Calu3 (cell line): ENCODE measurements at places on chromosomes 7 and 10.
A peak's percentile ranks its signal among the peaks of the same experiment; 100 is the strongest.

GRCh38 chr7:142161921-142162320 is 50.4 kb downstream of the MGAM2 start:
- no peak for DNase-seq

GRCh38 chr7:157499835-157500153 is 163.0 kb downstream of the DNAJB6 start:
- no peak for DNase-seq

- peak; percentile 2 for DNase-seq
Measured at GRCh38 chr10:107409522-107409921, 245.0 kb upstream of the SORCS1 start.

DNA sequence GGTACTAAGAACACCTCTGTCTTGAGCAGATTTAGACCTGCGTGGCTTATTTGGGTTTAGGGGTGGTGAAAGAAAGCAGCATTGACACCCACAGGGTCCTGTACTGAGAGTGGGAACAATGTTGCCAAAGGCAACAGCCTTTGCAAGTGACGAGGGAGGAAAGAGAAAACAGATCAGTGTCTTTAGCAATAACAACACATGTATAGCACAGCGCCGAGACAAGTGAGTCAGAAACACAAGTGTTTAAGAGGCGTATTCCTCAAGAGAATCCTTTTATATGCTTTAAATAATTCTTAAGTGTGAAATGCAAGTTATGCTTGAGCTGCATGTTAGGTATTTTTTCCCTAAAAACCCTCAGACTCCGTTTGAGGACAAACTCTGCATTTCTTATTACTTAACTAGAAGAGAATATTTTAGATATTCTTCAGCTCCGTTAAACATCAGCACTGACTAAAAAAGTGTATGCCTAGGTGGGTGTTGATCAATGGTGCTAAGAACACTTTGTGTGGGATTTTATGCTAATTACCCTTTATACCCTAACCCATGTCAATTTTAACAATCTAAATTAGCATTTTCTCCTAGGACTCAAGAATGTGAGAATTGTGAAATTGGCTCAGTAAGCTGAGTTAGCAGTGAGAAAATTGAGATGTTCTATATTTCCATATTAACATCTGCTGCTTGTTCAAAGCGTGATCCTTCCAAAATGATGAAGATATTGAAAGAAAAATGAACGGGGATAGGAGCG is 1095.4 kb upstream of the CELF2 start:
- DNase-seq, result no peak

GRCh38 chr10:8424555-8425211 is 370.2 kb downstream of the GATA3 start:
- DNase-seq, result no peak

DNA sequence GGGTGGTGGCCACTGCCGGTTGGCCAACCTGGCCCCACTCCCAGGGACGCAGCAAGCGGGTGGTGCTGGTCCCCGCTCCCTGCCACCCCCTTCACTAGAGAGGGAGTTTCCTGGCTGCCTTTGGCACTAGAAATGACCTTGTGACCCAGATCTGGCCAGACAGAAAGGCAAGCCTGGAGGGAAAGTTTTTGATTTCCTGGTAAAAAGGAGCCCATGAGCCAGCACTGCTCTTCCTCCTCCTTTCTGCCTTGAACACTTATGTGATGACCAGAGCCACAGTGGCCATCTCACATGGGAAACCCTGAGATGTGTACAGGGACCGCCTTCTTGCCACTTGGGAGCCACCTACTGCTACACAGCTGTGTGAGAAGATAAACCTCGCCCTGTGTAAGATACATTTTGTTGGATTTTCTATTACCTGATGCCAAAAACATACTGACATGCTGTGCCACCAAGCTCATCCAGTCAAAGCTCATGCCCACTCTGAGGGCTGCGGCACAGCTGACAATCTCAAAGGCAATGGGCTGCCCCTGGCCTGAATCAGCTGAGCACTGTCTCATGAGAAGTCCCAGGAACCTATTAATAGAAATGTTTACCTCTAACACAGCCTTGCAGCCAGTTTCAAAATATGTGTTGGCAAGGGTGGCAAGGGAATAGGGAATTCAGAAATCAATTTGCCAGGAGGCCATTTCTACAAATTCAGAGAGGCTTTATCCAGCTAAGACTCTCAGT is 94.0 kb downstream of the CYTH3 start:
- no peak for DNase-seq

- DNase-seq, result no peak
Measured at GRCh38 chr10:88908194-88908593, 28.1 kb downstream of the STAMBPL1 start.

DNA sequence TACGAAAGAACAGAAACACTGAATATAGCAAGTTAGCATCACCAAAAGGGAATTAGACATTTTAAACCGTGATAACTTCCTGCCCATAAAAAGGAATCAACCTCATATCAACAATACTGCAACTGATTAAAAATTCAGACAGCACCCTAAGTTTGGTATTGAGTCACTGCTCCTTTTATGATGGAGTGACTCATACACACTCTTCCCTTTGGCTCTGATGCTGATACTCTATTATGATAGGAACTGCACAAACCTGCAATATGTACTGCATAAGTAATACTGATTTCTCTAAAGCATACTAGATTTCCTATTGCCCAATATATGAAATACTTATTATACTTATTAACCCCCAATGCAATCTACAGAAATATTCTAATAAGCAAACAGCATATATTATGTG is 118.7 kb downstream of the PARD3 start:
- DNase-seq, result no peak

DNA sequence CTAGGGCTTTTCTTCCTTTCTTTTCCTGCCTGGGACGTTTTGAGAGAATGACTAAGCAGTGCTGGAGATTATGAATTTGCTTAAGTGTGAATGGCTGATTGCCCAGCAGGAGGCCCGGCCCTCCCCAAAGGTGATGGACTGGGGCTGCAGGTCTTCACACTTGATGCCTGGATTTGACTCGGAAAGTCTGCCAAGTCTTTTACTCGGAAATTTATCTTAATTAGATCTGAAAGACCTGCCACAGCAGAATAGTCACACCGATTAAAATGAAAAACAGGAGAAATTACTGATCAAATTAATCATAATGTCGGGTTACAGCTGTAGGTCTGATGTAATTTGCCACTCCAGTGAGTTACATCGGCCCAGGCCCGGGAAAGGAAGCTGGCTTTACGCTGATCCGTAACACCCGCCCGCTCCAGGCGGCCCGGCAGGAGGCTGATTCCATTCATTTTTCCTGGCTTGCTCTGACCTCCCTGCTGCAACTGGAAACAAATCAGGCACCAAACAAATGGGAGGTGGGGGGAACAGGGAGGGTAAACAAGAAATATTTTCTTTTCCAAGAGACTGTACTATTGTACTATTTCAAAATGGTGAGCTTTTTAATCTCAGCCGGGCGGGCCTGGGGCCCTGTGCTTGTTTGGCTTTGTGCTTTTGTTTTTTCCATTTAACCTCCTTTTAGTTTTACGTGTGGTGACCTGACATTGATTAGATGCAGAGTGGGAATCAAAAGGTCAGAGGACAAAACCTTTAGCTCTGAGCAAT is 212.4 kb upstream of the YAE1 start:
- peak; percentile 77 for DNase-seq

- DNase-seq, result no peak
Measured at GRCh38 chr7:73483171-73483570, 38.9 kb downstream of the BAZ1B start.

DNA sequence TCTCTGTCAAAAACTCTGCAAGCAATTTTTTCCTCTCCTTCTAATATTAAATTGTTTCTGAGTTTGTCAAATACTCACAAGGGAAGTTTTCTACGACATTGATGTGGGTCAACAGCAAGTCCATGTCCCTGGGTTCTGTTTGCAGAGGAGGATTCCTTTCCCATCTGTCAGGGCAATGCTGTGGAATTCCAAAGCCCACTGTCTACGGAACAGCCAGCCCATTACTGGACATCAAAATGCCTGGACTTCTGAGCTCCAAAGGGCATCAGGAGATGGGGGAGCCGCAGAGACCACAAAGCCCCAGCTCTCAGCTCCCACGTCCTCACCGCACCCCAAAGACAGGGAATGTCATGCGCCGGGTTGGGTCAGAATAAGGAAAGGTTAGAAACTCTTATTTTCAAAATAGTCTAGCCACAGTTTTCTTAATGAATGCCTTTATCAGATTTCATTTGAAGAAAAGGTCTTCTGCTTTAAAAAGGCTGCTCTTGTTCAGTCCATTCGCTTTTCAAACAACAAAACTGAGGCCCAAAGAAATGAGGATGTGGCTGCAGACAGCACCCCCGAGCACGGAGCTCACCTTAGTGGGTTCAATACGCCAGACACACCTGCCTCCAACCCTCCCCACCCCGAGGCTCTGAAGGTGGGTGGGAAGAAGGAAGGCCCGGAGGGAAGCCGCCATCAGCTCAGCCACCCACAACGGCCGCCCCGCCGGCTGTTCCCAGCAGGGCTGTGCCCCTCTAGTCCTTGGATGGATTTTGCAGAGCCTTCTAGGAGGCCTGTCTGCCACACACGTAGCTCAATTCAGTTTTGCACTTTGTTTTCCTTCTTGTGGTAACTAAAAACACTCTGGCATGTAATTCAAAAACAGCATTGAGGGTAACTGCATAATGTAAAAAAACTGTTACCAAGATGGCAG is 44.7 kb downstream of the PTPRN2 start:
- DNase-seq, result no peak

- no peak for DNase-seq
Measured at GRCh38 chr10:21649454-21649872, 115.4 kb downstream of the MLLT10 start.

DNA sequence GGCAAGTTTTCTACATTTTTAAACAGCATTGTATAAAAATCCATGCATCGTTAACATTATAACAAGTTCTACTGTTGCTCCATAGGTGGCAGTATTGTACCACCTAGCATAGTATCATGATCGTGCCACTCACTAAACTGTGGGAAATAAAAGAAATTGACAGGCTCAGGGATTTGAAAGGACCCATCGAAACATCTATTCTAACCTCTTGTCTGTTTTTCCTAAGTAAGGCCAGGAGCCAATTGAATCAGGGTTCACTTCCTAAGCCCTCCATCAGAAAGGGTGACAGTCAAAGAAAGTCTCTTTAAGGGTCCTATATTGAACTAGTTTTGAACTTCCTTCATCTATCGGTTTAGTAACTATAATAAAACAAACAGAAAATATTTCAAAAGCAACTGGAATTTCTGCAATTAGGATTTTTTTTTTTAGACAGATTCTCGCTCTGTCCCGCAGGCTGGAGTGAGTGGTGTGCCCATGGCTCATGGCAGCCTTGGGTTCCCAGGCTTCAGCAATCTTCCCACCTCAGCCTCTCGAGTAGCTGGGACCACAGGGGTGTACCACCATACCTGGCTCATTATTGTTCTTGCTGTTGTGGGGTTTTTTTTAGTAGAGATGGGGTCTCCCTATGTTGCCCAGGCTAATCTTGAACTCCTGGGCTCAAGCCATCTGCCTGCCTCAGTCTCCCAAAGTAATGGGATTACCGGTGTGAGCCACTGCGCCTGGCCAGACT is 9.4 kb downstream of the HACD1 start:
- peak; percentile 14 for DNase-seq

GRCh38 chr7:143906151-143906550 is 4.2 kb upstream of the TCAF1 start:
- DNase-seq, result no peak

DNA sequence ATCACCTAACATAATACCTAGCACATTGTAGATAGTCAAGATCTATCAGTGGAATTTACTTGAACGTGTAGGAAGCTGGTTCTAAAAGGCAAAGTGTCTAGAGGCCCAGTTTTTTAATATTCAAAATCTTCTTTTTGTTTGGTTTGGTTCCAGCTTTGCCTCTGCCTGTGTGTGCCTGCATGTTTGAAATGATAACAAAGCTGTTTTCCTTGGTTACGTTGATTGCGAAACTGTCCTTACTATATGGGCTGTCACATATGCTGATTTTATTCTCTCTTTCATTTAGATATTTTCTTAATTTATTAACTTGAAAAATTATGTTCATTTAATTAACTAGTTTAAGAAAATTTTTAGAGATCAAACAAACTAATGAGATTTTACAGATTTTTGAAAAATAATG is 237.3 kb downstream of the SEMA3A start:
- no peak for DNase-seq

DNA sequence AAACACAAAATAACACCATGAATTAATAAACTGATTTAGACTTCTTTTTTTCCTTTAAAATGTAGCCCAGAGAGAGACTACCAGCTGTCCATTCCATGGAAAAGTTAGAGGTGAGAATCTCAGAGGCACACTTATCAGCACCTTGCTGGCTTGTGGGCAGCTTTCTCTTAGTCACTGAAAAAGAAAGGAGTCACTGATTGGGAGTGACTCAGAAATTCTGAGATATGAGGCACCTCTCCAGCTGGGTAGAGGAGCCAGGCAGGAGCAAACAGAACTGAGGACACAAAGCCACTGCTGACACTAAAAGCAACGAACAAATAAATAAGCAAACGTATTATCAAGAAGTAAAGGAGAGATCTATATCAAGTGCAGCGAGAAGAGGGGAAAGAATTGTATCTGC is 310.6 kb downstream of the PARD3 start:
- DNase-seq, result peak; percentile 44

DNA sequence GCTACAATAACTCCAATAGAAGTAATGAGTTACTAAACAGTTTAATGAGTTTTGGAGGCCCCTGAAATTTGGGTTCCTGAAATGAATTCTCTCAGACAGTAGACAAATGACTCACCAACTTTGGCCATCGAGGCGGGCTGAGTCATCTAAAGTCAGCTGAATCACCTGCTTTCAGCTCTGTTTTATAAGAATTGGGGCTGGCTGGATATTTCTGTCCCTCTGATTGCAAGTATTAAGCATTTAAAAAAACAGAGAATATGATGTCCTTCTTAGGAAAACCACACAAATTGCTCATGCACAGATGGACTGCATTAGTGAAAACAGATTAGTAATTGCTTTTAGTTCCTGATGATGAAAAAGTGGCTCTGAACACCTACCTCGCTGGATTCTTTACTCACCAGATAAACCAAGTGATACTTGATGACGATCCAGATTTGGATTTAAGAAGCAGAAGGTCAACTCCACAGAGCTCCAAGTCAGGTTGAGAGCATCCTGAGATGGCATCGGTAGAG is 59.1 kb downstream of the ZNF365 start:
- peak; percentile 73 for DNase-seq

- no peak for DNase-seq
Measured at GRCh38 chr7:8425223-8425622, 8.2 kb upstream of the NXPH1 start.

- DNase-seq, result no peak
Measured at GRCh38 chr7:131844369-131844768, 287.9 kb upstream of the PODXL start.

DNA sequence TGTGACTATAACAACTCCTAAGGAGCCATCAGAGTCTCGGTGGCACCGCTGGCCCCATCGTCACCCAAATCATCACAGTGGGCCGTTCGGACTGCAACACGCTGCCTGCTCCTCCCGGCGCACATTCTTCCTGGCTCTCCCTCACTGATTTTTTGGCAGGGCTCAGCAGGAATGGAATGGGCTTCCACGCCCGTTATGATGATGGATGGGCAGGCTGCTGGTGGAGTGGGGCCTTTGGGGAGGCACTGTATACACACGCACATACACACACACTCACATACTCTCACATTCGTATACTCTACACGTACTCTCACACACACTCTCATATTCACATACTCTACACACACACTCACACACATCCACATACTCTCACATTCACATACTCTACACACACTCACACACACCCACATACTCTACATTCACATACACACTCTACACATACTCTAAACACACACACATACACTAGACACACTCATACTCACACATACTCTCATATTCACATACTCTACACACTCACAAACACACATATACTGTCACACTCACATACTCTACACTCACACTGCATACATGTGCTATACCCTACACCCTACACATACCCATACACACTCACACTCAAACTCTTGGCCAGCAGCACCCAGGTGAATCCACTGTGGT is 99.8 kb downstream of the KCNMA1 start:
- DNase-seq, result no peak

- no peak for DNase-seq
Measured at GRCh38 chr10:101903827-101904550, 60.4 kb upstream of the KCNIP2 start.
